ENCODE measurements at places on chromosomes 1 and 21.
A peak's percentile ranks its signal among the peaks of the same experiment; 100 is the strongest.

DNA sequence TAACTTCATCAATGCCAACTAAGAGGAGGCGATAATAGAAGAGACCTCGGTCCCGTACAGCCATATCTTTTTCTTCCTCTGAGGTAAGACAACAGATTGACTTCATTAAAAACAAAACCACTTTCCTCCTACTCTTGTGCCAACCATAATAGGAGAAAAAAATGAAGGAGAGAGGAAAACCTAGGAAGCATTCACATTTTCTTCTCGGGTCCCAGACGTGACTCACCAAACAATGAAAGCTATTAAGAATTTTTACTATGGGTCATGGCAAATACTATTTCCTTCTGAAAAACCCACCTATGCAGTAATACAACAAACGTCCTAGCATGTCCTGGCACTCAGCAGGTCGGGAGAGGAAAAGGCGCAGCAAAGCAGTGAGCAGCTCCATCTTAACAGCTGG is 8.6 kb upstream of the BCL2L15 start:
- no peak for DNase-seq

GRCh38 chr1:208232662-208233038 is 11.5 kb downstream of the PLXNA2 start:
- DNase-seq = no peak

GRCh38 chr1:177809819-177810218 is 160.0 kb downstream of the SEC16B start:
- no peak for DNase-seq

DNA sequence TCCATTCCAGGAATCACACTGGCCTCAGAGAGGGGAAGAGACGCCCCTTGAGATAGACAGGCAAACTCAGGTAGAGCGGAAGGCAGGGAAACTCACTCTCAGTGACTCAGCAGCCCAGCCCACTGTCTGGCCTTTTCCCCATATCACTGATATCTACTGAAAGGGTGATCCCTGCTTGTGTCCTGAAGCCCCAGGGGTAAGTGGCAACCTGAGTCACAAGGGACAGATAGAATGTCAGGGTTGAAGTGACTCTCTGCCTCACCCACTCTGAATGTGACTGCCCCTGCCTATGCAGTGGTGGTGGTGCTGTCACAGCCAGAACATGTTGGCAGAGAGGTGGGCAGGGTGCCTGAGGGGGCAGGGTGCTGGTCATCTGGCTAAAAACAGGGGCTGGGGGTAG is 157.5 kb upstream of the FGGY start:
- no peak for DNase-seq

- no peak for DNase-seq
Measured at GRCh38 chr1:59018446-59018845, 234.6 kb upstream of the JUN start.

DNA sequence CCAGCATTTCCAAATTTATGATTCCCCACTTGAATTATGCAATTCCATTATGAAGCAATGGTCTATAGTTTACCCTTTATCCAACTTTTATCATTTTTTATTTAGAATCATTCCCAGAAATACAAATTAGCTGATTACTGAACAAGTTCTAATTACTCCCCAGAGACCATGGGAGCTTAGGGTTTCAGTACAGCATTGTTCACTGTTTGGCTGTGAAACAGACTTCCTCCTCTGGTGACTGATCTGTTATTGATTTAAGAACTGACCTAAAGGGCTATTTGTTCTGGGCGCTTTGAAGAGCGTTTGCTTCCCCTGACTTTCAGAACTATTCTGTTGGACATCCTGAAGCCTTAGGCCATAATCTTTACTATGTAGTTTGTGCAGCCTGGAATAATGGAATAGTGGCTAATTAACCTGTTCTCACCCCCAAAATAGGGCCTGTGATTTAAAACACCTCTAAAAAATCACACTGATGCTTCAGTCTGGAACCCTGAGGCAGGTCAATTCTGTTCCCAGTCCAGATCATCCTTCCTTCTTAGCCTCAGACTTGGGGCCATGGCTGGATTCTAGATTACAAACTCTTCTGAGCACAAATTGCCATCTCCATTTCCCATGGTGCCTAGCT is 58.7 kb downstream of the ALG14 start:
- DNase-seq = peak; percentile 42

Data from COLO829 (cell line).